ENCODE measurements at places on chromosomes 7 and 10.
A peak's percentile ranks its signal among the peaks of the same experiment; 100 is the strongest.

DNA sequence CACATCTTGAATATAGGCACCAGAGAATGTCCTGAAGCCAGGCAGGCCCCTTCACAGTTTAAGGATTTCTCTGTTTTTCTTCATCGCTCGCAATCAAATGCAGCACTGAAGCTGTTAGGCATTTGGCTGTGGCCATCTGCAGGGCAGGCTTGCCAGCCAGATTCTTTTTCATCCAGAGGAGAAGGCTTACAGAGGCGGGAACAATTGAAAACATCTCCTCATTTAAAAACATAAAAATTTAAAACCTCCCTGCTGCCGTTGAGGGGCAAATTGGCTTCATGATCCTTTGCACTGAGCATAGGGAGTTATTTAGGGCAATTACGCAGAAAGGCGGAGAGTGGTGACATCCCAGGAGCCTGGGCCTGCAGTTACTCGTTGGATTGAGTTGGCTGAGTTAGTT, 500.0 kb downstream of the TYW1 start:
- no peak for DNase-seq

GRCh38 chr7:774161-775109, 47.4 kb upstream of the PRKAR1B start:
- DNase-seq: no peak

- DNase-seq: no peak
Measured at GRCh38 chr10:89118091-89118490, 89.0 kb downstream of the CH25H start.

DNA sequence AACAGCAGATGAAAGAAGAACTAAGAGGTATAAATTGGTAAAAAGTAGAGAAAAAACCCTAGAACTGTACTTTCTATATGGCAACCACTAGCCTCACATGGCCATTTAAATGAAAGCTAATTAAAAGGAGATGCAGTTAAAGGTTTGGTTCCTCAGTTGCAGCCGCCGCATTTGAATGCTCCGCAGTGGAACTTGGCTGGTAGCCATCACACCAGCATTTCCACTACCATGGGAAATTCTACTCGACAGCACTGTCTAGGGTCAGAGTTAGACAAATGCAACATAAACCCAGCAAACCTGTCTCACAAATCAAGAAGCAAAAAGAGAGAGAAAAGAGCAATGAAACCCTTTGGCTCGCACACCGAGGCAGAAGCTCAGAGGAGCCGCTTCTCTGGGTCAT, 29.7 kb downstream of the VIPR2 start:
- DNase-seq: no peak

- no peak for DNase-seq
Measured at GRCh38 chr7:44961844-44962482, 16.9 kb downstream of the MYO1G start.

- no peak for DNase-seq
Measured at GRCh38 chr10:80540136-80540535, 2.4 kb downstream of the SH2D4B start.

GRCh38 chr7:32680259-32681173, 185.2 kb downstream of the AVL9 start:
- no peak for DNase-seq

DNA sequence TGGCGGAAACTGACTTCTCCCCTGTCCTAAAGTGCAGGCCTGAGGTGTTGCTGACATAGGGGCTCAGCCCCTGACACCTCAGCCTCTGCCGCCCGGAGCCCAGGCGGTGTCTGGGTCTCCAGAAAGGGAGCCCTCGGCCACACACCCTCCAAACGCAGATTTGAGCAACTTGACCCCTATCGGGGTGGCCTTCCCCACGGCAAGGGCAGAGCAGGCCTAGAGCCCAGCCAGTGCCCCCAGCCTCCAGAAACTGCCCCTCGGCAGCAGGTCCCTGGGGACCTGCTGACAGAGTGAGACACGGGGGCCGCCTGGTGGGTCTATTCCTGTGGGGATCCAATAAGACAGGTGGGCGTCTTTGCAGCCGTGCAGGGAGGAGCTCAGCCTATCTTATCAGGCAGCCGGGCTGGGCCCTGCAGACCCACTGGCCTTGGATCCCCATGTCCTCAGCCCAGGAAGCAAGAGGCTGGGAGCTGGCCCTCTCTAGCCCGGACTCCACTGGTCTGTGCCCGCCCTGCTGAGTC, 11.0 kb downstream of the TMEM184A start:
- DNase-seq: no peak

DNA sequence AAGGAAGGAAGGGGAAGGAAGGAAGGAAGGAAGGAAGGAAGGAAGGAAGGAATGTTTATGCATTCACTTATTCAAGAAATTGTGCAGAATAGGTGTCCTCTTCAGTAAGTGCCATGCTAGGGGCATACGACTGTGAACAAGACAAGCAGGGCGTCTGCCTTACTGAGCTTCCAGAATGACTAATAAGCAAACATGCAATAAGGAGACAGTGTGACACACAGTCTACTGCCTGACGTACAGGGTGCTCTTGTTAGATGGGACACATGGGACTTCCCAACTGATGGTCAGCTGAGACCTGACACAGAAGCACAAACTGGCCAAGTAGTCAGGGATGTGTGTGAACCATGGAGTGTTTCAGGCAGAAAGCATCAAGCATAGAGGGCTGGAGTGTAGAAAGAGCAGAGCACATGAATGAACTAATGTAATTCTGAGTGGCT, 18.2 kb downstream of the DNAJC12 start:
- no peak for DNase-seq

DNA sequence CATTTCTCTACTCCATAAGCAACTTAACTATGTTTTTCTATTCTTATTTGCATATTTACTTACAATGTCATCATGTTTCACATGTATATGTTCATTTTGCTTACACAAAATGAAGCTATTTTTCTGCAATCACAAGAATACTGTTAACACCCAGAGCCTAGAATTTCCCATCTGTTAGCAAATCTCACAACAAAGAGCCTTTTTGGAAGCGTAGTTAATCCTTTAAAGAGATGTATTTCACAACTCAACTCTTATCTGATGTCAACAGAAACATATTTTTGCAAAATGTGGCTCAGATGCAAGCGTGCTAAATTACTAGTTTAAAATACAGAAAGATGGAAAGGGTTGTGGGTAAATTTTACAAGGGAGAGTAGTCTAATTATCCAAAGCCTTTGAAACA, 110.6 kb upstream of the COL1A2 start:
- DNase-seq: no peak

- DNase-seq: no peak
Measured at GRCh38 chr10:11439523-11440053, 171.9 kb downstream of the USP6NL start.

DNA sequence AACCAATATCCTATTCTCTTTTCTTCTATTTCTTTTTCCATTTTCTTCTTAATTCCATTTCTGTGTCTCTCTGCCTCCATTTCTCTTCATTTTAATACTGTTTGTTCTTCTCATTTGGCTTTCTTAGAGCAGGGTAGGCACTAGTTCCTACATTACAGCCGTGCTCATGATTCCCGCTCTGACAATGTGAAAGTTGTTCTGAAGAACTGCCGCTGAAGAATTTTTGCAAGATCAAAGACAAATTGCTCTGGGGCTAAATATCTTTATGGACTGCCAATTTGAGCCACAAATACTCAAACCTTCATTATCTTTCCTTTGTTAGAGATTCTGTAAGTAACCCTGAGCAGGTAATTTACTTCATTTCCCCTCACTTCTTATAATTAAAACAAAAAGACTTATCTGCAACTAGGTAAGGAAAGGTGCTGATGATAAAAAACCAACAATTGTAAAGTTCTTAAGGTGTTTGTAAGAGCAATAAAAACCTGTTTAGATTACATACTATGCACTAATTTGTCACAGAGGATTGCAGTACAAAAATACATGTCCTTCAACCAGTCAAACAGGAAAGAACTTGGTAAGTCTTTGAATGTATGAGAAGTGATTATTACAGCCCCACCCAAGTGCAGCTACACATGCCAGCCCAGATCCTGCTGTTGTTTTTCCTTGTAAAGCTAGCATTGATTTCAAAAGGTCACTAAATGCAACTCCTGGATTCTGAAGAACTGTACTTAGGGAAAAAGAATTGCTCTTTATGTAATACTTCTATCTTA, 127.5 kb downstream of the COL28A1 start:
- DNase-seq: no peak

DNA sequence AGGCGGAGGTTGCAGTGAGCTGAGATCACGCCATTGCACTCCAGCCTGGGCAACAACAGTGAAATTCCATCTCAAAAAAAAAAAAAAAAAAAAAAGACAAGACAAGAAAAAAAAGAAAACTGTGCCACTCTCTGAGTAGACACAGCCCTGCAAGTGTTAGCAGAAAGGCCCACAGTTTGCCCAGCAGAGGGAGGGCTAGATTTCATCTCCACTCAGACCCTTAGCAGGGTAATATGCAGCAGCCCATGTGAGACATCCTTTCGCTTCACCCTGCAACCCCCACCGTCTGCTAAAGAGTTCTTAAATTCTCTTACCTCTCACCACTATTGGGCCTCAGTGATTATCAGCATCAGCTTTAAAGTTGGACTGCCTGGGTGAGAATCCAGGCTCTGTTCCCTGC, 38.2 kb downstream of the CTNNA3 start:
- DNase-seq: no peak

- no peak for DNase-seq
Measured at GRCh38 chr10:122999347-122999746, 9.2 kb downstream of the IKZF5 start.

GRCh38 chr10:97224483-97225435, 39.0 kb upstream of the SLIT1 start:
- no peak for DNase-seq

- DNase-seq: no peak
Measured at GRCh38 chr10:11931038-11931437, 107.9 kb downstream of the PROSER2 start.

DNA sequence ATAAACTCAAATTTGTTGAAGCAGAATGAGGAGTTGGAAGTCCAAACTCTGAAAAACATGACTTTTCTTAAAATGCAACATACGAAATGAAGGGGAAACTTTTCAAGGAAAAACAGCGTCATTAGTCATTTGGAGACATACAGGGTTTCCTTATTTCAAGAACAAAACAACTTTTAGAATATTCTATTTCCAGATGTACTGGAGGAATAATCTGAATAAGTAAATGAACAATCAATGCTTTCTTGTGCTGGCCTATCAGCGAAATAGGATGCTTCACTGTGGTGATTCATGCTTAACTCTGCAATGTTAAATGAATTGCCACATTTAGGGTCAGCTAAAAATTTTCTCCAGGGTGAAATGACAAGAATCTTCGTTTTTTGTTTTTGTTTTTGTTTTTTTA, 114.3 kb downstream of the SEMA3C start:
- no peak for DNase-seq

- DNase-seq: no peak
Measured at GRCh38 chr7:30877993-30878392, 33.7 kb upstream of the AQP1 start.

- no peak for DNase-seq
Measured at GRCh38 chr10:126064512-126064911, 168.1 kb downstream of the FANK1 start.

DNA sequence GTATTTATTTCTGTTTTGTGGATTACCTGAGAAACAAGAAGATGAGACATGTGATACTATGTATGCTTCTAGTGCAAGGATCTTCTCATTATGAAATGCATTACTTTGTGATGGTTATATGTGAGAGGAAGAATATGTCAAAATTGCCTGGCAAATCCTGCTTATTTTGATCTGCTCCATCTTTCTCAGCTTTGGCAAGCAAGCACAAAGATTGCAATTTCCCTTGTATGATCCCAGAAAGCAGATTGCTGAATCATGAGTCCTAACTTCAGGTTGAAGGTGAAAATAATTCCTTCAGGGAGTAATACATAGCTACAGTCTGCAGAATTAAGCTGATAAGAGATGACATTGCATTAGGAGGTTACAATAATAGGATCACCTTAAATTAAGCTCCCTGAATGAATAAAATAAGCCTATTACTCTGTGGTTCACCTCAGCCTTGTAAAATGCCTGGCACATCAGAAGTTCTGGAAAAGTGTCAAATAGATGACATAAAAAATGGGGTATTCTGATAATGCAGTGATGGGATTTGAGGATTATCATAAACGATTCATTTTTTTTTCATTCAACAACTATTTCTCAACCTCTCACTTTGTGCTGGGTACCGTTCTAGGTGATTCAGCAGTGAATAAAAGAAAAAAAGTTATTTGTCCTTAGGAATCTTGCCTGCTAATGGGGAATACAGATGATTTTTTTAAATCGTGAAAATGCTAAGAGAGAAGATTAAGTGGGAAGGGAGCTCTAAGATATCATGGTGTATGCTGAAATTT, 120.7 kb downstream of the CHN2 start:
- no peak for DNase-seq

DNA sequence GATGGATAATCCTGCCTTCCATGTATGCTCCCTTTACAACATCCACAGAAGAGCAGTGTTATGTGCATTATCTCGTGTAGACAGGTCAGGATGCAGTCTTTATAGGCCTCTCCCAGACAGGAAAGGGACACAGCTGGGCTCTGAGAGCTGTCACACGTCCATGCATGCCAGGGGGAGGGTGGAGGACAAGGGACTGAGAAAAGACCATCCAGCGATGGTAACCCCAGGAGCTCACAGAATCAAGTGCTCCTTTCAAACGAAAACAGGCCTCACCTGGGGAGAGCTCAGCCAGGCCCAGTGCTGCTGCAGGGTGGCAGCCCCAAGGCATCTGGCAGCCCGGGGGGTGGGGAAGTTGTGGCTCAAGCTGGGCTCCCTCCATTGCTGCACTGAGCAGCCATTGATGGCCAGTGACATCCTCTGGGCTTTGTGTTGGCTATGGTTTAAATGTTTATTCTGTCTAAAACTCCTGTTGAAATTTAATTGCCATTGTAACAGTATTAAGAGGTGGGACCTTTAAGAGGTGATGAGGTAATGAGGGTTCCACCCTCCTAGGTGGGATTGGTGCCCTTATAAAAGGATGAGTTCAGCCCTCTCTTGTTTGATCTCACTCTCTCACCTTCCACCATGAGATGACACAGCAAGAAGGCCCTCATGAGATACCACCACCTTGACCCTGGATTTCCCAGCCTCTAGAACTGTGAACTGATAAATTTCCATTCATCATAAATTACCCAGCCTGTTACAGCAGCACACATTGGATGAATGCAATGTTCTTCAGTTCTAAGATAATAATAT, 15.7 kb downstream of the JCAD start:
- no peak for DNase-seq

DNA sequence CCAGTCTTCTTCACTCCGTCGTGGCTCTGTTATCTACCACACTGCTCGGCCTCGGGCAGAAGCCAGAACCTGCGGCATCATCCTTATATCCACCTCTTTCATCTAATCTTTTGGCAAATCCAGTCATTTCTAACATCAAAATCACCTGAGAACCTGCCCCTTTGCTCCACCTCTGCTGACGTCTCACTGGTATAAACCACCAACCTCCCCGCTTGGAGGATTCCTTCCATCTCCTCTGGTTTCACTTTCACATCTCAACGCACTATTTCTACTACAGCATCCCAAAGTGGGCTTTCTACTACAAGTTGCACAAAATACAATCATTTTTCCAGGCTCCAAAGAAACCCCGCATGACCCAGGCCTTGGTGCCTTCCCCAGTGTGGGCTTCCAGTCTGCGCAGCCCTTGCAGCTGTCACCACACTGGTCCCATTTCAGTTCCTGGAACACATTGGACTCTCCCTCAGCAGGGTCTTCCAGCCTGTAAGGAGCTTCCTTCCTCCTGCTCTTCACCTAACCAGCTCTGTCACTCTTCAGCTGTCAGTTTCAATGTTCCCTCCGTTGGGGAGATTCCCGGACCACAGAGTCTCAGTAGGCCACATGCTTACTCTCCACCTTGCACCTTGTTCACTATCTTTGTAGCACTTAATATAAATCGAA, 85.0 kb downstream of the PRKCQ start:
- DNase-seq: no peak

GRCh38 chr10:70335246-70335613, 47.2 kb downstream of the LRRC20 start:
- peak; percentile 81 for DNase-seq

GRCh38 chr10:90047243-90047729, 345.9 kb downstream of the KIF20B start:
- no peak for DNase-seq

Data from chondrocyte (in vitro differentiated cells).